ENCODE measurements at places on chromosomes 11 and 22.

GRCh38 chr11:9736365-9736764, 72.5 kb downstream of the SWAP70 start:
- DNase-seq: no peak

DNA sequence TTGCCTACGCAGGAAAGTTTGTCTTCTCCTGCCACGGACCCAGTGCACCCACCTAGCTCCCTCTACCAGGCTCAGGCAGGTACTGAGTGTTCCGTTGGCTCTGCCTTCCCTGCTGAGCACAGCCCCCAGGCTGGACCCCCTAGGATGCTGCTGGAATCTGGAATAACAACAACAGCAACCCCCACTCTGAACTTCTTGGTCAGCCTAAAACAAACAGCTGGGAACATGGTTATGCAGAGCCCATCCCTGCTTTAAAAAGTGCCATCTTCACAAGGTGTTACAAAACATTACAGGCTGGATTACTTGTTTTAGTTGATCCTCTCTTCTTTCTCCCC, 1.8 kb downstream of the OPCML start:
- no peak for DNase-seq

DNA sequence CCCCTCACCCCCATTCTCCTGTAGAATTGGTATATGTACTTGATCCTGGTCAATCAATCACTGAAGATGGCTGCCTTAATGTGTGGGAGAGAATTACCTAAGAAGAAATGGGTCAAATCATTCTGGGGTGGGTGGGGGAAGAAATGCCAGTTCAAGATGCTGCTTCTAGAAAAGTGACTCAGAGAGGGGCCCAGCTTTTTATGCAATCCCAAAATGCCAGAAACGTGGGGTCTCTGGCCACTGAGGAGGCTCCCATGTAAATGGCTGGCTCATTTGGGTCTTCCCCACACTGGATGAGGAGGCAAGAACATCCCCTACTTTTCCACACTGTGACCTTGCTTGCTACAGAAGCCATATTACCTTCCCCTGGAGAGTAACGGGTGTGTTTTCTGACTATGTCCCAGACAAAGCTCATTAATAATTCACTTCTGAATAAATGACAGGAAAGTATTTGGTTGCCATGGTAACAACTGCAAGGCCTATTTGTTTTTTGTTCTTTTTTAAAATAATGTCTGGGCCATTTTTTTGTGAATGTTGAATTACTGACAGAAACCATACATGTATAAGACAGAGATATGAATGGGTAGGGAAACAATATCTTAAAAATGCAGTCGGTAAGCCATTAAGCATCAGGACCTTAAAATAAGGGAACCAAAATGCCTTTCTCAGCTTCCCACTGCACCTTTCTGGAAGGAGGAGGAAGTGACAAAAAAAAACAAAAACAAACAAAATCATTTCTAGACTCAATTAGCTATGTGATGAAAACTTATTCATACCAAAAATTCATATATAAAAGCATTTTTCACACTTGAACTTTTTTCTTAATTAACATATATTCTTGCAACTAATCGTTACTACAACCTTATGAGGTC, 32.0 kb downstream of the SLC1A2 start:
- DNase-seq: no peak

DNA sequence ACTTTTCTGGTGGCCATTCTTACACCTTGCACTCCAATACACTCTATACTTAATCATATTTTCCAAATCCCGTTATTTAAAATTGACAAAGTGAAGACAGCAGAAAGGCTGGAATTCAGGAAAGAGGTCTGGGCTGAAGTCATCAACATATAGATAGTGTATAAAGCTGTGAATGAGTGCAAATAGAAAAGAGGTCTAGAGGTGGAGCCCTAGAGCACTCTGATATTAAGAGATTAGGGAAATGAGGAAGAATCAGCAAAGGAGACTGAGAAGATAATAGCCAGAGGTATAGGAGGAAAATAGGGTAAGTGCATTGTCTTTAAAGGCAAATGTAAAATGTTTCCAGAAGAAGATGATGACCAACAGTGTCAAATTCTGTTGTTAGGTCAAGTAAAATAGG, 7.9 kb downstream of the CTR9 start:
- DNase-seq: no peak

- no peak for DNase-seq
Measured at GRCh38 chr11:35791088-35791958, 128.7 kb downstream of the TRIM44 start.

DNA sequence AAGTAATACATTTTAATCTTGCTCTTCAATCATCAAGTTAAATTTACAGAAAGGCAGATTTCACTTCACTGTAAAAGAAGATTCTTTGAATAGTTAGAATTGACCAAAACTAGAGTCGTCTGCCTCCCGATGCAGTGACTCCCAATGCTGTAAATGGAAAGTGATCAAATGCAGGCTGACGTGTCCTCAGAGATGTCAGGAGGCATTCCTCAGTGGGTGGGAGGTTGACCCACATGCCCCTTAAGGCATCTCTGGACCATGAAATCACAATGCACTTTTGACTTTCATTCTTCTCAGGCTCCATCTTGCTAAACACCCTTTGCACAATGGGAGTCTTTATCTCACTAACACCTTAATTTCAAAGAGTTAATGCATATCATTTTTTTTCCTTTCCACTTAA, 19.0 kb upstream of the CECR2 start:
- no peak for DNase-seq

GRCh38 chr11:86292912-86293616, 9.0 kb upstream of the HIKESHI start:
- no peak for DNase-seq

- DNase-seq: no peak
Measured at GRCh38 chr11:73114110-73114834, 27.8 kb downstream of the FCHSD2 start.
